Ovary (tissue), 10 donors: ENCODE measurements at places on chromosomes 2 and 18. TPM values are rescaled to one million over a fixed set of nuclear protein-coding genes. Genes with fewer than 3 reads are reported as not detected.
A peak's percentile ranks its signal among the peaks of the same experiment; 100 is the strongest.

DNA sequence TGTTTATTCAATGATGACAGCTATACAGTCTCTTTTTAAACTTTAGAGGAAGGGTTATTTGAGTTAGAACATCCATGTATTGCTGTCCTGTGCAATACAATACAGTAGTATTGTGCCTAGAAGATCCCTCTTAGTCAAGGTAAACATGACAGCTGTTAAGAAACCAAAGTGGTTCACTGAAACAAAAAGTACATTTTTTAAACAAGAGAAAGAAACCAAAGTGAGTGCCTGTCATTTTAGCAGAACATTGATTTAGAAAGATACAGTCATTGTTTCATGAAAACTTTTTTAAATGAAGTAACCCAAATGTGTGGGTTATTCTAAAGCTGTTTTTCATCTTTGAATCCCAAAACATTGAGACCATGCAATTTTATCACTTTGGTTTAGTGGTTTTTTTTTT lies 15.5 kb downstream of the ITPRID2 start:
- H3K4me3 ChIP-seq, result no peak overlapping the region
- DNase-seq, result no peak
- no peaks in the 10 kb centered on the region for H3K36me3 ChIP-seq
- no peak overlapping the region for H3K27ac ChIP-seq
- no peaks in the 10 kb centered on the region for H3K4me1 ChIP-seq

- H3K36me3 ChIP-seq, result no peaks in the 10 kb centered on the region
- no peaks in the 10 kb centered on the region for H3K4me1 ChIP-seq
- DNase-seq, result no peak
- no peak overlapping the region for H3K4me3 ChIP-seq
- no peaks in the 10 kb centered on the region for H3K27me3 ChIP-seq
Measured at GRCh38 chr2:187208199-187208785, 239.8 kb downstream of the CALCRL start.

FOXI3 gene
- total RNA-seq, result not detected

UCN gene
- 1.6 TPM for total RNA-seq

CYTIP gene
- 1.8 TPM for total RNA-seq

GRCh38 chr2:209988010-209988409 lies 14.4 kb upstream of the RPE start:
- H3K27ac ChIP-seq, result no peak overlapping the region
- no peaks in the 10 kb centered on the region for H3K27me3 ChIP-seq
- DNase-seq, result no peak
- no peak overlapping the region for H3K4me3 ChIP-seq
- H3K36me3 ChIP-seq, result no peaks in the 10 kb centered on the region

GRCh38 chr2:236970656-236971010 lies 115.1 kb upstream of the COPS8 start:
- no peak overlapping the region for H3K4me3 ChIP-seq
- H3K36me3 ChIP-seq, result no peaks in the 10 kb centered on the region
- no peaks in the 10 kb centered on the region for H3K27me3 ChIP-seq
- H3K4me1 ChIP-seq, result peaks cover 4% of the 10 kb centered on the region

DNA sequence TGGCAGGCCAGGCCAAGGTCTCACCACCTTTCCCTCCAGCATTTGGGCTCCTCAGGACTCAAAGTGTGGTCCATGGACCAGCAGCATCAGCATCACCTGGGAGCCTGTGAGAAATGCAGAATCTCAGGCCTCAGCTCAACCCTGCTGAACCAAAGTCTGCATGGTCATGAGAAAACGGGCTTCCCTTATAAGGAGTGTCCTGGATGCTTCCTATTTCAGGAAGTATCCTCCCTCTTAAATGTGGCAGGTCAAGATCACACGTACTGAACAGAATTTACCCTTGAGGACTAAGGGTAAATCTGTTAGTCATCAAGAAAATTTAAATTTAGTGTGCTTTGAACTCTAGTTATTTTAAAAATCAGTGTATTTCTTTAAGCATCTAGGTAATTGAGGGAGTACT lies 11.8 kb downstream of the CD8A start:
- DNase-seq, result no peak
- no peaks in the 10 kb centered on the region for H3K4me1 ChIP-seq
- no peaks in the 10 kb centered on the region for H3K36me3 ChIP-seq
- H3K27me3 ChIP-seq, result no peaks in the 10 kb centered on the region
- no peak overlapping the region for H3K4me3 ChIP-seq

GRCh38 chr2:54380670-54381069 lies 75.5 kb upstream of the SPTBN1 start:
- peaks cover 2% of the 10 kb centered on the region for H3K4me1 ChIP-seq

DNA sequence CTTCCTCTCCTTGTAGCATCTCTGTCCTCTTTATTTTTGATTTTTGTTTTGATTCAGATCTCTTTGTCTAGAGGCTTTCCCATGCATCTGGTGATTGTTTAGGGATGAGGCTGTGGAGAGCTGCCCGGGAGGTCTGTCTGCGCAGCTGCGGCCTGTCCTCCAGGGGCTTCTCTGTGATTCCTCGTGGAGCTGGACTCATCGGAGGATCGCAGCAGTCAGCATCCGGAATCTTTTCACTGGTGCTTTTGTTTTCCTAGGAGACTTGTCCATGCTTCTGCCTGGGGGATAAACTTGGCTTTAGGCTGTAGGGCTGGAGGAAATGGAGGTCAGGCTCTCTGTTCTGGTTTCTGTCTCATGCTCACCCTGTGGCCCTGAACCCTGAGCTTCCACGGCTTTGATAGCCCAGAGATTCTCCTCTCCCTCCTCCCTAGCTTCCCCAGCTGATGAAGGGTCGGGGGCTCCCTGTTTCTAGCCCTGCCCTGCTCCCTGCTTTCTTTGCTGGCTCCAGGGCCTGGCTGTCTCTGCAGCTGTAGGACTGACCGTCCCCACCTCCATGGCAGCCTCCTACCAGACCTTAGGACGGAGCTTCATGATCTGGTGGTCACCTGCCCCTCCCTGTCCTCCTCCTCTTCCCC lies 35.5 kb downstream of the ZNF532 start:
- peak overlapping the region; percentile 26 for H3K27ac ChIP-seq
- peaks cover 7% of the 10 kb centered on the region for H3K4me1 ChIP-seq
- no peaks in the 10 kb centered on the region for H3K27me3 ChIP-seq
- H3K36me3 ChIP-seq, result no peaks in the 10 kb centered on the region

DNA sequence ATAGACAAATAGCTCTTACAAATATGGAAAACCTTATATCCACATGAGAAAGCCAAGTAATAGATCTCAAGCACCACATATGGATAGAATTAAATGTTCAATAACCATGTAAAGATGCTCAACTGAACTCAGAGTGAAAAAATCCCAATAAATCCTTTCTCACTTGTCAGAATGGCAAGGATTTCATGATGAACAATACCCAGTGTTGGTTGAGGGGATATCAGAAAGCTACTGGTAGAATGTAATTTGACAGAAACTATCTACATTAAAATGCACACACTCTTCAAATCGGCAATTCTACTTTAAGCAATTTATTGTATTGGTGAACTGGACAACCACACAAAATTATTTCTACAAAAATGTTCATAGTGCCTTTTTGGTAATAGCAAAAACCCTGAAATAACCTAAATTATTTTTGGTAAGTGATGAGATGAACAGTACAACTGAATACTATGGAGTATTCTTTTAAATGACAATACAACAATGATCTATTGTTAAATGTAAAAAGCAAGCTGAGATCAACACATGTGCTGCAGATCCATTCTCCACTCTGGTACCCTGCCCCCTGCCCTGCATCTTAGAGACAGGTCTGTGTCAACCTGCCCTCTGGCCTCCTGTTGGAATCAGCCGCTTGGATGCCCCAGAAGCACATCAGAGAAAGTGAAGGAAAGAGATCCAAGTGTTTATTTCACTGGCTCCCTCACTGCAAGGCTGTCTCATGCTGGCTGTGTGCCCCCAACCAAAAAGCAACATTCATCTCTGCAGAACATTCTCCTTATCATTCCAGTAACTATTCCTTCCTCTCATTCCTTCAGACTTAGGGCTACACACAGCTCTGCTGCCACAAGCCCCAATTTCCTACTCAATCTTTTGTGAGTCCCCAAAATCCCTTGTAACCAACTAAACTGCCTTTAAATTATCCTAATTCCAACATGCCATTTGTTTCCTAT lies 442.5 kb downstream of the LRATD1 start:
- H3K4me1 ChIP-seq, result no peaks in the 10 kb centered on the region
- no peak for DNase-seq
- no peak overlapping the region for H3K4me3 ChIP-seq
- no peaks in the 10 kb centered on the region for H3K27me3 ChIP-seq
- H3K27ac ChIP-seq, result no peak overlapping the region
